Smooth muscle cell of the umbilical artery (primary cell): ENCODE measurements at places on chromosomes 16 and 17. TPM values are rescaled to one million over a fixed set of nuclear protein-coding genes. Genes with fewer than 3 reads are reported as not detected.

HOXB3 gene
- 5.6 and 8.4 TPM in 2 replicates for total RNA-seq

ATP6V0D1 gene
- 104 and 140 TPM in 2 replicates for total RNA-seq

HIC1 gene
- total RNA-seq, result 42.5 and 67.7 TPM in 2 replicates

CD19 gene
- total RNA-seq, result not detected in 2 replicates

CD68 gene
- 5.6 and 14.5 TPM in 2 replicates for total RNA-seq
